Cardiac septum (tissue), 1 donor: ENCODE measurements at places on chromosomes 2 and 18. TPM values are rescaled to one million over a fixed set of nuclear protein-coding genes. Genes with fewer than 3 reads are reported as not detected.

Gene RFTN2
- 3.5 TPM for total RNA-seq

Gene VAMP5
- total RNA-seq = 27.9 TPM

Gene SERPINB3
- total RNA-seq = not detected

Gene DNAH7
- total RNA-seq = 0.32 TPM

Gene GALNT14
- total RNA-seq = 0.48 TPM

DNA sequence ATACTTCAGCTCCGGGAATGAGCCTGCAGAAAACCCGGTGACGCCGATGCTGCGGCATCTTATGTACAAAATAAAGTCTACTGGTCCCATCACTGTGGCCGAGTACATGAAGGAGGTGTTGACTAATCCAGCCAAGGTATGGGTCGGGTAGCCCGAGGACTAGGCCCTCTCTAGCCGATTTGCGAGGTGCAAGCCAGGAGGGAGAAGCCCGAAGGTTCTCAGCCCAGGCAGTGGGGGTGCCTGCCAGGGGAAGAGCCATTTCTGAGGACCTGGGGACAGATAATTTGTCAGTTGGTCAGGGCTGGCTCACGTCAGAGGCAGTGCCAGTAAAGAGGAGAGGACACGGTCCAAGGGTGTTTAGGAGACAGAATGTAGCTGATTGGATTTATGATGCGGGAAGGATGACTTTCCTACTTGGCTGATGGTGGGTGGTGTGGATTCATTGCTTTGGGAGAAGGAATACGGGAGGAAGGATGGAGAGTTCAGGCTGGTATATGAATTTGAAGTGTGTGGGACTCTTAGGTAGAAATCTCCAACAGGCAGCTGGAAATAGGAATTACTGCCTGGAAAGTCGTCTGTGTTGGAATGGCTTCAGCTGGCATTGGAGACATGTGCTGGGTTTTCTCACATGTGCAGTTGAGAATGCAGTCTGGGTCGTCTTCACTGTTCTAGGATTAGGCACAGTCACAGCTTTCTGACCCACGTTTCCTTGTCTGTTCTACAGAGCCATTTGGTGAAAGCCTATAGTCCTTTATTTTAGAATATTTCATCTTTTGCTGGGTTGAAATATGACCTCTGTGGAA lies 874 bp downstream of the NDUFAF7 start:
- DNase-seq = no peak

DNA sequence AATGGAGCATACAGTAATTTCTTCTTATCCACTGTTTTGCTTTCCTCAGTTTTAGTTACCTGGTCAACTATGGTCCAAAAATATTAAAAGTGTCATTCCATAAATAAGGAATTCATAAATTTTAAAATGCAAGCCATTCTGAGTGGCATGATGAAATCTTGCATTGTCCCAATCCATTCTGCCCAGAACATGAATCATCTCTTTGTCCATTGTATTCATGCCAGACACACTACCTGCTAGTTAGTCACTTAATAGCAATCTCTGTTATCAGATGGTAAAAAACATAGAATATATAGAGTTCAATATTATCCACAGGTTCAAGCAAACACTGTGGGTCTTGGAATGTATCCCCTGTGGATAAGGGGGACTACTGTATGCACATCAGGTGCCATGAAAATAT lies 872.2 kb upstream of the NXPH2 start:
- DNase-seq = no peak

GRCh38 chr2:142868229-142868762 lies 9.2 kb upstream of the KYNU start:
- DNase-seq = peak; percentile 77

DNA sequence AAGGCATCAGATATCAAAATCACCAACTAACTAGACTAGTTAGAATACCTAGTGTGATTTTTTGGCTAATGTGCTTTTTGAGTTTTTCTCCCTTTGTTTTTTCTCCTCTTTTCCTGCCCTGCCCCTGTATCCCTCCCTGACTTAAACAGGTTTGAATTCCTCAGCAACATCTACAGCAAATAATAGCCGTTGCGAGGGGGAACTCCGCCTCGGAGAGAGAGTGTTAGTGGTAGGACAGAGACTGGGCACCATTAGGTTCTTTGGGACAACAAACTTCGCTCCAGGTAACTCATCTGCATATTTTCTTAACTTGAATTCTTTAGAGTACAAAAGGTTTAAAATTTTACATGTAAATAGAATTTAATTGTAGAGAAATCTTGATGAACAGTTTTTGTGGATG lies 45.0 kb downstream of the CLIP4 start:
- no peak for DNase-seq

GRCh38 chr2:190405070-190405469 lies 3.1 kb upstream of the MFSD6 start:
- no peak for DNase-seq

- no peak for DNase-seq
Observed at GRCh38 chr18:49835405-49835804, 22.1 kb upstream of the ACAA2 start.

- DNase-seq = no peak
Observed at GRCh38 chr2:15808204-15808910, 132.0 kb upstream of the MYCN start.

DNA sequence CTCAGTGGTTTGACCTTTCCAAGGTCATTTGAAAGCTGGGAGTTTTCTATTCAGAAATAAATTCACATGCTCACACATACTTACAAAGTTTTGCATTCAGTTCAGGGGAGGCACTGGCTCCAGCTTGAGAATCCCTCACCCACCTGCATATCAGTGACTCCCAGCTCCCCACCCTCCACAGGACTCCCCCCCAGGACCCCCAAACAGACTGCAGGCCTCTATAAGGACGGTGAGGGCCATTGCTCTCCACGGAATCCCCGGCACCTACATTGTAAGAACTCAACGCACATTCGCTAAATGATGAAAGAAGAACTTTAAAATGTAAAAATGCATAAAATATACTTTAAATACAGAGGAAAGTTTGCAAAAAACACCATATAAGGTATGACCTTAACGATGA lies 97.2 kb upstream of the TEX51 start:
- DNase-seq = peak; percentile 47

DNA sequence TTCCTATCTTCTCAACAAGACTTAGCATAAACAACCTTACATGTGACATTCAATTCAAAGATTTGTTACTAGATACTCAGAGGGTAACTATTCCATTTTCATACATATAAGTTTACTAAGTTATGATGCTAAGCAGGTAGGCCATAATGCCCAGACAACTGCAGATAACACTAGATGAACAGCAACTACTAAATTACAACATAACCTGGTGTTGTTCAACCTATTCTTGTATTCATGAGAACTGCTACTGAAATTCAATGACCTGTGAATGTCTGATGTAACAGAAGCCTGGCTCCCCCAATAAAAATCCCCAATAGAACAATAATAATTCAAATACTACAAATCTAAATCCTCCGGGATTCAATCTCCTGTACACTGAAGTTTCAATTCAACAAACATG lies 24.8 kb downstream of the FEZ2 start:
- no peak for DNase-seq
